T-helper 1 cell treated with Interleukin-12 subunit alpha and Interleukin-12 subunit beta and Interleukin-4 antibody, amounts not matched to agents 30 ng/mL and 1 ng/mL, for 36 hours (primary cell): ENCODE measurements at places on chromosomes 16 and 17. TPM values are rescaled to one million over a fixed set of nuclear protein-coding genes. Genes with fewer than 3 reads are reported as not detected.

Gene NT5M
- total RNA-seq: 3.2 and 3.5 TPM in 2 replicates

Gene CCDC78
- 1.7 and 2.4 TPM in 2 replicates for total RNA-seq

Gene KRTAP4-4
- total RNA-seq: not detected in 2 replicates

Gene EFCAB13
- total RNA-seq: 3.1 TPM in 2 replicates

Gene SIRT7
- 62.7 and 71.3 TPM in 2 replicates for total RNA-seq

Gene BBS2
- total RNA-seq: 12.1 and 15.9 TPM in 2 replicates

Gene EFCAB5
- total RNA-seq: 1.1 and 1.9 TPM in 2 replicates

Gene KRTAP2-3
- not detected in 2 replicates for total RNA-seq

Gene ABCC12
- not detected in 2 replicates for total RNA-seq

Gene PRAC1
- not detected in 2 replicates for total RNA-seq

Gene KATNB1
- 32.1 and 34.9 TPM in 2 replicates for total RNA-seq
